ENCODE measurements at places on chromosomes 6 and 20.

GRCh38 chr20:45111285-45111684 lies 3.7 kb downstream of the WFDC5 start:
- DNase-seq = no peak

DNA sequence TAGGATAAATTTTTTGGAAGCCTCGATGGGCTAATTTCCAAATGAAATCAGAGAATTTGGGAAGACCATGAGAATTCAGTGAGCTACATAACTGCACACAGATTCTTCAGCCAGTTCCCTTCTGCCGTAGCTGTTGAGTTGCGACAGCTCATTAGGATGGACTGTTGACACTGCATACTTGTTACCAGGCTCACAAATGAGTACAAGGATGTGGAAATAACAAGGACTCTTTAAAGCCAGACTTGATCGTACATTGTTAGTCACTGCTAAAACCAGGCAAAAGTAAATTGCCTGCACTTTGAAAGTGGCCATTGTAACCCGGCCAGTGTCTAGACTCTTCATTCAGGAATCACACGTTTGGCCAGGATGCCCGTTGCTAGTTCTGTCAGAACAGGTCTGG lies 37.0 kb downstream of the NDUFAF5 start:
- DNase-seq = no peak

- no peak for DNase-seq
These were observed 631.6 kb downstream of the HDGFL1 start for GRCh38 chr6:23200946-23201345.

GRCh38 chr20:675453-676314 lies at the start of gene SCRT2:
Gene SCRT2, minus strand, starts transcription at chr20:675802. Its CDS starts 201 bp downstream, at chr20:675601.
- no peak for DNase-seq

GRCh38 chr6:113630738-113631535 lies 226.2 kb upstream of the MARCKS start:
- DNase-seq = no peak

GRCh38 chr6:97312241-97312640 lies 29.2 kb upstream of the MMS22L start:
- no peak for DNase-seq

DNA sequence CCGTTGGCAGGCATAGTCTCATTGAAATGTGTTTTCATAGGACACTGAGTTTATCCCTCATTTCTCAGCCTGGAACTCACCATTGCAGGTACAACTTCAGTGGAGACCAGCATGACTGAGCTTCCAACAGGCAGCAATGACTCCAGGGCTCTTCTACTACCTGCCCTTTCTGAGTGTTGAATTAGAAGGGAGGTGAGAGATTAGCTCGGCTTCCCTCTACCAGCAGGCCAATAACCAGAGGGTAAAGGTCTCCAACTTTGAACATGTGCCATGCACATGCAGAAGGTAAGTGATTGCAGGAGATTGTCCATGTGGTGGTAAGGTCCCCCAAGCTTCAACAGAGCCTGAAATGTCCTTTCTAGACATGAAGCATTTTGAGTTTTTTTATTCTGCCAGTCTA lies 233.8 kb upstream of the SUPT3H start:
- DNase-seq = no peak

GRCh38 chr20:47724396-47724795 lies 60.9 kb downstream of the SULF2 start:
- no peak for DNase-seq

DNA sequence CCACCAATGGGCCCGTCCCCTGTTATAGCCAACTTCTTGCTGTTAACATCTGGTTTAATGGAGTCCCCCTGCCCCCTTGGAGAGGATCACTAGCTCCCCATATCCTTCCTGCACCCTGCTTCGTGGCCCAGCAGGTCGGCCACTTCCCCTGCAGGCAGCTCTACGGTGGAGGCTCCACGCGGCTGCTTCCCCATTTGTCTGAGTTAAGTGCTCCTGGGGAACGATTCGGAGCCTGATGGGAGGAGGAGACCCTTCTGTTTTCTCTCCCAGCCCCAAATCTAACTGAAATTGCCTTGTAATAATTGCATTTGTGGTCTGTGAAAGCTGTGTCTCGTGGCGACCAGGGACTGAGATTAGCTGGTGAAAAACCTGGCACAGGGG lies 74.6 kb downstream of the SULF2 start:
- DNase-seq = no peak

DNA sequence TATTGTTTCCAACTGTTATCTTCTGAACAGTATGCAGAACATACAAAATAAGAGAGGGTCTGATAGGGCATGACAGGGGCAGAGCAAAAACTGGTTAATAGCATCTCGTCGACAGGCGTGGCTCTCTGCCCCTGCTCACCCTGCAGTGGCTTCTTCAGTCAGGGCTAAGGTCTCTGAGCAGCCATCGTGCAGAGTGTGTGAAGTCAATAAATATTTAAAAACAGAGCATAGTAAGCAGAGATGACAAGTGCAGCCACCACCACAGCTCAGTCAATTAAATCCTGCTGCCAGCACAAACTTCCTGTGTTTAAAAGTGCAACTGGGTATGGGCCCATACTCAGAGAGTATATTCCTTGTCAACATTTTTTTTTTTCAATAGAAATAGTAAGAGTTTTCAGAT lies 373.4 kb upstream of the AGPAT4 start:
- no peak for DNase-seq

DNA sequence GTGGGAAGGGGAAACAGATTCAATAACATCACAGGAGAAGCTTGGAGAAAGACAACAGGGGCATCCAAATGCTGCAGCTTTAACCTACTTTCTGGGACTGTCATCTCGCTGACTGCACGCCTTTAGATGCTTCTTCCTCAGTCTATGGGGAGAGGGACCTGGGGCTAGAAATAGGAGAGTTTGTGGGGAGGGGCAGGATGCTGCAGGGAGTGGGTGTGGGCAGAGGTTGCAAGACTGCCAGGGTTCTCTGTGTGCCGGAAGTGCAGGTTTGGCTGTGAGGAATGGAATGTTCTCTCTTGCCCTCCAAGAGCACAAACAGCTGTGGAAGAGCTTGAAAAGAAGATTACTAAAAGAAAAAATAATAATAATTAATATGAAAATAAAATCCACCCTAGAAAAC lies 93.2 kb downstream of the FOXO3 start:
- no peak for DNase-seq

- DNase-seq = no peak
These were observed 28.2 kb upstream of the GSTA4 start for GRCh38 chr6:53023323-53023722.

GRCh38 chr20:10402938-10403608 lies 30.9 kb downstream of the MKKS start:
- no peak for DNase-seq

- DNase-seq = no peak
These were observed 52.8 kb upstream of the CDYL start for GRCh38 chr6:4723383-4723782.

DNA sequence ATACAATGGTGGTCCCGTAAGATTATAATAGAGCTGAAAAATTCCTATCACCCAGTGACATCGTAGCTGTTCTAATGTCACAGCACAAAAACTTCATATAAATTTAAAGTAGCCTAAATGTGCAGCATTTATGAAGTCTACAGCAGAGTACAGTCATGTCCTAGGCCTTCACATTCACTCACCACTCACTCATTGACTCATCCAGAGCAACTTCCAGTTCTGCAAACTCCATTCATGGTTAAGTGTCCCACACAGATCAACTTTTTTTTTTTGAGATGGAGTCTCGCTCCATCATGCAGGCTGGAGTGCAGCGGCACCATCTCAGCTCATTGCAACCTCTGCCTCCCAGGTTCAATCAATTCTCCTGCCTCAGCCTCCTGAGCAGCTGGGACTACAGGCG lies 20.9 kb upstream of the KCNG1 start:
- no peak for DNase-seq

DNA sequence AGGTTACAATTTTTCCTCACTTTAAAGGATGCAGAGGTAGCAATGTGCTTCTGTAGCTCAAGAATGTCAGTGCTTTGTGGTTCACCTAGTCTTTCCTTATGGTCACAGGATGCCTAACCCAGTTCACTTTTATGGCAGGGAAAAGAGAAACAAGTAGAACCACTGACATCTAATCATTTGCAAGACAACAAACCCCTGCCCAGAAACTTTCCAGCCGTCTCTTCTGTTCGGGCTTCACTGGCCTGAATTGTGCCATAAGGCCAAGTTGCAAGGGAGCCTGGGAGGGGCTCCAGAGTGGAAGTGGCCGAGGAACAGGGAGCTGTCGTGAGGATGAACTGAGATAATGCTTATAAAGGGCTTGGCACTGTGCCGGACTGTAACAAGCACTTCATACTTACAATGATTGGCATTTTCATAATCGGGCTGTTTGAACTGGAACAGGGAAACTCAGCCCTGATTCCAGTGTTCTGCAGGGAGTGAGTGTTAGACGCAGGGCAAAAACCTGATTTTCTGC lies 212.6 kb downstream of the BCAS1 start:
- DNase-seq = no peak

DNA sequence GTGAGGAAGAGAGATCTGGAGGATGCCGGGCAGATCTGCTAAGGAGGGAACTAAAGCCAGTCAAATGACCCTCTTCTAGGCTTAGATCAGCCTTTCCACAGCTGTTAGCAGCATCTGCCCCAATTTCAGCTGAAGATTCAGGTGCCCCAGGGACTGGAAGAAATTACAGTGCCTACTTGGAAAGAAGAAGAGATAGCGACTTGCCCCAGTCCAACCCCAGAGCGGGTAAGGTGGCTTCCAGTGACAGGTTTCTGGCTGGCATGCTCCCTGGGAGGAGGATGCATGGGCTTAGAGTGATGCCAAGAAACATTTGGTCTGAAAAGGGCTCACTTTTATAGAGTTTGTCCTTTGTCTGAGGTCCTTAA lies 620 bp downstream of the TJAP1 start:
- peak; percentile 58 for DNase-seq

- DNase-seq = no peak
These were observed 61.2 kb downstream of the STK35 start for GRCh38 chr20:2162823-2163166.

DNA sequence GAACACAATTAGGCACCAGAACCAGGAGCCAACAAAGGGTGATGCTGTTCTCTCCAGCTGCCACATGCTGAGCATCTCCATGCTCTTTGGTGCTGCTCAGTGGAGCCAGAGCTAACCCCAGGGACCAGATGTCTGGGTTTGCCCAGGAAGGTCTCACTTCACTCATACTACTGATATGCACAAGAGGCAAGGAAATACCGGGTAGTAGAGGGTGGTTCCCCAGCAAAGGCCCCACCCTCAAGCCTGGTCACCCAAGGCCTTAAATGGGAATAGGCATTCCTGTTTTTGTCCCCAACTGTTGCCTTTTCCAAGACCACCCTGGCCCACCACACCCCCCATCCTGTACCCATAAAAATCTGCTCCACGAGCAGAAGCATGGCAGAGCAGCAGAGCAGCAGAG lies 204.5 kb upstream of the TAB2 start:
- DNase-seq = no peak

GRCh38 chr6:167652701-167653095 lies 174.0 kb upstream of the AFDN start:
- no peak for DNase-seq

DNA sequence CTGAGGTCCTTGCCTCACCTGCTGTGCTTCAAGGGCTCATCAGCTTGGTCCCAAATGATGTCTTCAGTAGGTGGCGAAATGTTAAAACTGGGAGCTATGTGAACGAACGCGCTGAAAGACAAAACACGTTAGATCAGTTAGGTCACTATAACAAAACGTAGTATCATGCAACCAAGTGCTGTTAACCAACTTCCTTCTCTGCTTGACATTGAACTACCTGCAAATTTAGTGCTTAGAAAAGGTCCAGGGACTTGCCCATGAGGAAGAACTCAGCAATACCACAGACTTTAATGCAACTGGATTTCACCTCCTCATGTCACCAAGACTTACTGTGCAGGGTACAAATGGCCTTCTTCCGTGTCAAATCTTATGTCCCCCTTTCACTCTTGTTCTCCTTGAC lies 24.8 kb downstream of the BACH2 start:
- DNase-seq = no peak
